ENCODE measurements at places on chromosomes 7 and 10. TPM values are rescaled to one million over a fixed set of nuclear protein-coding genes. Genes with fewer than 3 reads are reported as not detected.

GRCh38 chr10:101867931-101868330, 24.3 kb upstream of the KCNIP2 start:
- DNase-seq: no peak

GRCh38 chr10:69073736-69074364, 14.1 kb upstream of the SRGN start:
- DNase-seq: no peak

DNA sequence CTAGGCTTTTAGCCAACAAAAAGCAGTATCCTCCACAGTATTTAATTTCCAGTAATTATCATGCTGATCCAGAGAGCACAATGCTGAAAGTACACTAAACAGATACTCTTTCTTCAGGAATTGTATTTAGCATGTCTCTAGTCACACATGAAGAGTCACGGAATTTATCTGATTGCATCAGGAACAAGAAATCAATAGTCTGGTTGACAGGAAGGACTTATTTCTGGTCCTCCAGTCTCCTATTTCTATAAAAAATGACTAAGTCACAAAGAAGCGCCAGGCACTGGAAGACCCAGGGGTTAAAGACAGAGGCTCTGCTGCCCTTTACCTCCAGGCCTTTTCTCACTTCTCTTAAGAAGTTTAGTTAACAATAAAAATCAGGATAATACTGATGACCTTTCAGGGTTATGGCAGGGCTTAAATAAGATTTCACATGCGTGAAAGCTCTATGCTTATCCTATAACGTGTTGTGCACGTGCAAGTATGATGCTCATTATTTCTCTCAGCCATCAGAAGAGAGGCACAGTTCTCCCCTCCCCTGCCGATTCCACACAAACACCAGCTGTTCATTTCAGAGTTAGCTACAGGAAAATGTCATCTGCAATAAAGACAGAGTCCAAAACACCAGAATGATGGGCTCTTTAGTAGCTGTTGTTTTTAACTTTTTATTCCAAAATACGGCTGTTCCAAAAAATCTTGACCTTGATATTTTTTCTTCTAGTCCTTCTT, 36.9 kb downstream of the SLC26A4 start:
- DNase-seq: no peak

Gene SPRN
- total RNA-seq: 3.7 TPM

GRCh38 chr7:50591480-50592438, 26.6 kb upstream of the DDC start:
- DNase-seq: no peak

Gene SSMEM1
- not detected for total RNA-seq

- peak; percentile 20 for DNase-seq
These were observed 20.5 kb upstream of the ZNF273 start for GRCh38 chr7:64882341-64883112.

Measured in astrocyte (in vitro differentiated cells and primary cell).